ENCODE measurements at places on chromosomes 12 and 14.

DNA sequence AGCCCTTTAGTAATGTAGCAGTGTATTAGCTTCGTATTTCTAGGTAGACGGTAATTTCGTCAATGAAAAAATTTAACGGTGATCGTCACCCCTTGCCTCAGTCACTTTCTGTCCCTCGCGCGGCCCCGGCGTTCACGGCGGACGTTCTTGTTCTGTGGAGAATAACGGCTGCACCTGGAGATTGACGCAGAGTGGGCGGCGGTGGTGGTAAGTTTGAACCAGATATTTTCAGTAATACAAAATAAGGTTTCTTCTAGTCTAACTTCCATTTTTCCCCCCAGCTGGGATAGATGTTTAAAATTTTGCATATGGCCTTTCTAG is 341 bp downstream of the ZNF10 start:
- DNase-seq, result no peak

DNA sequence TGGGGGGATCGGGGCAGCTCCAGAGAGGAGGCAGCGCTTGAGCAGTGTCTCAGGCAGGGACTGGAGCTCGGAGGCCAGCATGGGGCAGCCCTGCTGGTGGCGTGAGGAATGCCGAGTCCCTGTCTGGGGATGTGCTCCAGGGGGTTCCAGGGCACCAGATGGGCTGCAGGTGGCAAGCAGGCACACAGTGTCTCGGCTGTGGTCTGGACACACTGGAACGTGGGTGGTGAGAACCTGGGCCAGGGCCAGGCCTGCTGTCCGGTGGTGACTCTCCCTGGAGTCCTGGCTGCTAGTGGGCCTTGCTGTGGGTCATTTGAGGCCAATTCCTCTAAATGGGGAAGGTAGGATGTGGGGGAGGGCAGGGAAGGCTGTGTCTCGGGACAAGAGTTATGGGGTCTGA is 199.4 kb upstream of the RTL1 start:
- no peak for DNase-seq

GRCh38 chr14:21673718-21674117 is at the start of gene OR4E1:
TSS of gene OR4E1 (minus strand) at chr14:21673818. CDS start at chr14:21670935, 2,883 bp downstream.
- DNase-seq, result no peak

- no peak for DNase-seq
These were observed 7.8 kb downstream of the BHLHE41 start for GRCh38 chr12:26116829-26117715.

- no peak for DNase-seq
These were observed 34.6 kb upstream of the PPP2R5C start for GRCh38 chr14:101726954-101727302.

- DNase-seq, result no peak
These were observed 521.4 kb upstream of the FOXG1 start for GRCh38 chr14:28245216-28245615.

- DNase-seq, result no peak
These were observed 81.1 kb upstream of the CCDC198 start for GRCh38 chr14:57574617-57575288.

DNA sequence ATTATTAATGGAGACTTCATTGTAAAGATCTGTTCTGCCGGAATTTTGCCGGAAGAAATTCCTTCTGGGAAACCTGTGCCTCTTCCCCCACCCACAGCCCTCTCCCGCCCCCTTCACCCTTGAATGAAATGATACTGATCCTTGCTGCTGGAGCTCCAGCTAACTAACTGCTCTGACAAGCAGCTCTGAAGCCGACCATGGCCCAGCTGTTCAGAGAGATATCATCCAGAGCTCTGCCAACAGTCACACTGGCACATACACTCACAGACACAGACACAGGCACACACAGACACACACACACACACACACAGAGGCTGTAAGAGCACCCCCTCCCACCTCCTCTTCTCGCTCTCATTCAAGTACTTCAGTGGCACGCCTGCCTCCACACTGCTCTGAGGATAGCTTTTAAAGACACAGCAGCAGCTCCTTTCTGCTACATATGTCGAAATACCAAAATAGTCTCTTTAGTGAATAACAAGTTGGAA is 88.6 kb downstream of the R3HDM2 start:
- DNase-seq, result no peak

- DNase-seq, result no peak
These were observed 148.6 kb upstream of the SLC38A2 start for GRCh38 chr12:46521145-46521544.

DNA sequence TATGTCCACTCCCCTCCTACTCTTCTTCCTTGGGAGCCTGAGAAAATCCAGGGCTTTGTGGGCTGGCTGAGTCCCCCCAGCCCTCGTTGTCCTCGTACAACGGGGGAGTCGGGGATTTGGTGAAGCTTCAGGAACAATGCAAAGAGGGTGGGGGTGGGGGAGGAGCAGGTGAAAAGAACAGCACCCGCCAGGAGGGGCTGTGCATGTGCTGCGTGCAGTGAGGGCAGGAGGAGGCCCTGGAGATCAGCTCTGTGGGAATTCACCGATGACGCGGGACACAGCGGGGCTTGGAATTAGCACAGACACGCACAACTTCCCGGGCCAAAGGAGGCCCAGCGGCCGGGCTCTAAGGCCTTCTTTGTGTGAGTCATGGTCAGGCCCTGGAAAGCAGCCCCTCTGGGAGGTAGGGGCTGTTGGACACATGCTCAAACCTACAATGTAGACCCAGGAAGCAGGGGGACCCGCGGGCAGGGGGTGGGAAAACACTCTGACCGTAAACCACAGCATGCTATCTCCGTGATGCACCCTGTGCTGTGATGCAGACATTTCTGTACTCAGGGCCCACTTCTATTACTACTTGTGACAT is 32.8 kb downstream of the RBM19 start:
- DNase-seq, result no peak

DNA sequence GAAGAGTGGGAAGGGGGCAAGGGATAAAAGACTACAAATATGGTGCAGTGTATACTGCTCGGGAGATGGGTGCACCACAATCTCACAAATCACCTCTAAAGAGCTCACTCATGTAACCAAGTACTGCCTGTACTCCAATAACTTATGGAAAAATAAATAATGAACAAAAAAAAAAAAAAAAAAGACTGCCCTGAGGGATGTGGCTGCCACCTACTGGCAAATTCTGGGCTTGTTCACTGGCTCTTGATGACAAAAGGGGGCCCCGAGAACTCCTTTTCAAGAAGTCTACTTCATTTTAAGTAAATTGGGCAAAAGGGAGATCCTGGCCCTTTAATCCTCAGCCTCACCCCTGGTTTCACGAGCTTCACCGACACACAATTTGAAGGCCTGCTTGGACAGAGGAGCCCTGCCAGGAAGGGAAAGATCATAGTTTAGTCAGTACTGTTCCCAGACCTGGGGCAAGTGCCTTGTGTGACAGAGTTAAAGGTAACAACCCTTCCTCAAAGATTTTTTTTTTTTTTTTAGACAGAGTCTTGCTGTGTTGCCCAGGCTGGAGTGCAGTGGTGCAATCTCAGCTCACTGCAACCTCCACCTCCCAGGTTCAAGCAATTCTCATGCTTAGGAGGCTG is 26.1 kb upstream of the STAC3 start:
- no peak for DNase-seq

DNA sequence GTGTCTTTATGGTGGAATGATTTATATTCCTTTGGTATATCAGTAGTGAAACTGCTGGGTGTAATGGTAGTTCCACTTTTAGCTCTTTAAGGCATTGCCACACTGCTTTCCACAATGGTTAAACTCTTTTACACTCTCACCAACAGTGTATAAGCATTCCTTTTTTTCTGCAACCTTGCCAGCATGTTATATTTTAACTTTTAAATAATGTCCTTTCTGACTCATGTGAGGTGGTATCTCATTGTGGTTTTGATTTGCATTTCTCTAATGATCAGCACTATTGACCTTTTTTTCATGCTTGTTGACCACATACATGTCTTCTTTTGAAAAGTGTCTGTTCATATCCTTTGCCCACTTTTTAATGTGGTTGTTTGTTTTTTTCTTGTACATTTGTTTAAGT is 142.5 kb downstream of the MSRB3 start:
- DNase-seq, result no peak

DNA sequence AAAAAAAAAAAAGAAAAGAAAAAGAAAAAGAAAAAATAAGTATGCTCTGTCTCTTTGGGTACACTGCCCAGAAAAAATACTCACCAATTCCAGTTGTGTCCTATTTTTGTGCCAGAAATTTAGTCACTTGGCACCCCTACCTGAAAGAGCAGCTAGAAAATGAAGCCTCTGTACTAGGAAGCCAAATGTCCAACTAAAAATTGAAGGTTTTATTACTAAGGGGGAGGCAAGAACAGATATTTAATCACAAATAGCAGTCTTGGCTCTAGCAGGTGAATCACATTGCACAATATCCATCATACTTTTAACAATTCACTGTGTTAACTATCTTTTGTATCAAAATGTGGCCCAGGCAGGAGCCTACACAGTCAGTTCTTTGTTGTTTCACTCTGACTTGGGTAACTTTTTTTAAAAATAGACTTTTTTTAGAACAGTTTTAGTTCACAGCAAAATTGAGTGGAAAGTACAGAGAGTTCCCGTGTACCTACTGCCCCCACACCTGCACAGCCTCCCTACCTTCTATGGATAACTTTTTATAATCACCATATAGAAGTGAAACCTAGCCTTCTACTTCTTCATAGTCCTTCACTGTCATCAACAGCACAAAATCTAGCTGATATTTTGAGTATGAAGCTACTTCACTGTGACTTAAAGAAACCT is 87.1 kb upstream of the ATF7IP start:
- no peak for DNase-seq

DNA sequence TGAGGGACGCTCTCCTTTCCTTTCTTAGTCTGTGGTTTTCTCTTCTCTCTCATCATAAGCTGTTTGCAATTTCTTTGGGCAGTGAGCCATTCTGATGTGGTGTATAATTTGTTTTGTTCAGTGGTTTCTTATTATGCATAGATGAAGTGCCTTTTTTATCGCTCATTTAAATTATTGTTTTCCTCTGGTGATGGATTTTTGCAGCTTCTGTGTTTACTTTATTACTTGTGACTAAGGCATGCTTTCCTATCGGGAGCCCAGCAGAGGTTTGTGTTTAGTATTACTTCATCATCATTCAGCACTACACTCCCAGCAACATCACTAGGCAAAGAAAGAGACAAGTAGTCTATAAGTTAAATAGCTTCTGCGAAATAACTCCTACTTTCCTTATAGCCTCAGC is 586.6 kb upstream of the NOVA1 start:
- DNase-seq, result no peak

DNA sequence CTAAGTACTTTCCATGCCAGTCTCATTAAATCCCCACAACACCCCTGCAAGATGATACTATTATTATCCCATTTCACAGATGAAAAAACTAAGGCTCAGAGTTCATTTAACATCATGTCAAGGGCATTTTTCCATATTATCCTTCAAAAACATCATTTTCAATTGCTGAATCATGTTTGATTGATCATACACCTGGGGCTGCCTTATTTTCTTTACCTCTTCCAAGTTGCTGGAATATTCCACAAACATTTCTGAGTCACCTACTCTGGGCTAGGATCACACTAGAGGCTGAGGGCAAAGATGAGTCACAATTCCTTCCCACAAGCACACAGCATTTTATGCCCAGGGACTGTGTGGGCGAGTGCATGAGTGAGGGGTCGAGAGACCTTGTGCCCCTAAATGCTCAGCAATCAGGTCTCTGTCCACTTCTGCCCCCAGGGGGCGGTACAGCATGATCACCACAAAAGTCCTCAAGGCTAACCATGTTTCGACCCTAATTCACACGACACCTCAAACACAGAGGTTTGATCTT is 14.1 kb upstream of the TMEM119 start:
- peak; percentile 40 for DNase-seq

DNA sequence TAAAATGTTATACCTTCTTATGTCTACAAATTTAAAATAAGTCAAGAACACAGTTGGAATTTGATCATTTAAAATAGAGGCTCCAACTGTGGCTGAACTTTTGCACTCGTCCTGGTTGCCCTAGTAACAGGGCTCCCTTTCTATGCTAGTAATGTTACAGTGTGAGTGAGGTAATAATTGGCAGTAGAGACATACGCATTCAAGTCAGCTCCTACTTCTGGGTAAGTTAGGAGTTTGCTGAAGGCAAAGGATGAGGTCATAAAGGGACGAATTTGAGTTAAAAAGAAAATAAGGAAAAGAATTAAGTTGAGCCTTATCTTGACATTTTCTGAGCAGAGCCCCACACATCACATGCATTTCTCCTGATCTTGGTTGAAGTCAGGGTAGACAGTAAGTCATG is 129.1 kb downstream of the TMEM117 start:
- DNase-seq, result no peak

DNA sequence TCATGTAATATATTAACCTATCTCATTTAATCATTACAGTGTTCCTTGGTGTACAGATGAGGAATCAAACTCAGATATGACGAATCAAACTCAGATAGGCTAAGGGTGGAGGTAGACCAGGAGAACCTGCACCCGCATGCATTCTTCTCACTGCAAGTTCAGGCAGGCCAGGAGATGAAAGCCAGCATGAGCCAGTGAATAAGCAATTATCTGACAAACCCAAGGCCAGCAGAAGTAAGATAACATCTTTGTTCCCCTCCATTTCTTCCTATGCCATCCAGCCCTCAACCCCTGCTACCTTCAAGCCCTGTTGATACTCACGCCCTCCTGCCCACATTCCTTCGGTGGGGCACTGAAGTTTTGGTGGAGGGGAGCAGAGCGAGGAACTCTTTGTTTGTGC is 152.2 kb downstream of the ETV6 start:
- DNase-seq, result no peak

GRCh38 chr14:24162093-24162492 is 1.0 kb downstream of the IRF9 start:
- no peak for DNase-seq

- no peak for DNase-seq
These were observed 21.9 kb downstream of the BHLHE41 start for GRCh38 chr12:26102953-26103352.

- no peak for DNase-seq
These were observed 146.8 kb upstream of the KITLG start for GRCh38 chr12:88726806-88727720.

- DNase-seq, result no peak
These were observed 66.4 kb downstream of the CHST11 start for GRCh38 chr12:104522985-104523722.

DNA sequence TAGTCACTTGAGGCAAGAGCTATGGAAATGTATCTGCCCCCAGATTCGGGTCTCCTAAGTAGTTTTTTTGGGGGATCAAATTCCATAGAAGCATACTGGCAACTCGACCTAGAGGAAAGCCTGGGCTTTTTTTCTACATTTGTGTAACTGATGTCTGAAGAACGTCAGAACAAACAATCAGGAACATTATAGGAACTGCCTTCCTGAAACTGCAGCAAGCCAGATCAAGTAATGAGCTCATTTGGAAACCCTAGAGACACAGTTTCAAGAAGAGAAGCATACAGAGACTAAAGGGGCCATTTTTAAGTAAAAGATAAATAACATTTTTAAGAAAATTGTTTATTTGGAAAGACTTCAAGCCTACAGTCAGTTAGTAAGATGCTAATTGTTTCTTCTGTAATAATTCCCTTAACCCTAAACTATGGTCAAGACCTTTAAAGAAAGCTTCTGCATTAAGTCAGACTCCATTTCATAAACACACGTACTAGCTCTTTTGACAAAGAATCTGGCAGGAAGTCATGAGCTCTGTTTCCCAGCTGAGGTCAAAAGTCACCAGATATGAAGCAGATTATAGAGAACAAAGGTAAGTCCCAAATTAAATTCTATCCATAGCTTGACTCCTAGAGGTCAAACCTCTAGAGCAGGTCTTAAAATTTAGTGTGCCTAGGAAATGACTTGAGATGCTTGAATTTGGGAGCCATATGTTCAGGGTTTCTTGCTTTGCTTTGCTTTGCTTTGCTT is 112.8 kb downstream of the EGLN3 start:
- DNase-seq, result no peak

Data from stimulated activated CD8-positive, alpha-beta memory T cell treated with anti-CD3 and anti-CD28 coated beads, Interleukin-4, amount 100 ng/mL, for 4 hours (primary cell).